ENCODE measurements at places on chromosomes 2 and 18. TPM values are rescaled to one million over a fixed set of nuclear protein-coding genes. Genes with fewer than 3 reads are reported as not detected.

DNA sequence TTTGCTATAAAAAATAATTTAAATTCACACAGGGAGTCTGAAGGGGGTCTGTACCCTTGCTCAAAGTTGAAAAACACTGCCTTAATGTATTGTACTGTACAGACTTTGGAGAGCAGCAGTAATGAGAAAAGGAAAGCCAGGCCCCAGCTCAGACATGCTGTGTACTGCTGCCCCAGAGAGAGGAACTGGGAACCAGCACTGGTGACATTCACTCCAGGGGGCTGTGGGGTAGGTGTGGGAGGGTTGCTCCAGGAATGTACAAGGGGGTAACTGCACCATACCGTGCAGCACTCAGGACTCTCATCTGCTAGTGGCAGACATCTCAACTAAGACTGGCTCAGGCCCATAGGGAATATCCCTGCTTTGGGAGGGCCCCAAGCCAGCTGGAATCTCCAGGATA, 146.0 kb upstream of the RMP24 start:
- no peak for DNase-seq

GRCh38 chr2:70527447-70528080, 26.1 kb downstream of the TGFA start:
- no peak for DNase-seq

- DNase-seq = no peak
Observed at GRCh38 chr2:46342566-46343315, 45.5 kb downstream of the EPAS1 start.

GRCh38 chr2:141595316-141595920, 535.4 kb downstream of the LRP1B start:
- DNase-seq = no peak

DNA sequence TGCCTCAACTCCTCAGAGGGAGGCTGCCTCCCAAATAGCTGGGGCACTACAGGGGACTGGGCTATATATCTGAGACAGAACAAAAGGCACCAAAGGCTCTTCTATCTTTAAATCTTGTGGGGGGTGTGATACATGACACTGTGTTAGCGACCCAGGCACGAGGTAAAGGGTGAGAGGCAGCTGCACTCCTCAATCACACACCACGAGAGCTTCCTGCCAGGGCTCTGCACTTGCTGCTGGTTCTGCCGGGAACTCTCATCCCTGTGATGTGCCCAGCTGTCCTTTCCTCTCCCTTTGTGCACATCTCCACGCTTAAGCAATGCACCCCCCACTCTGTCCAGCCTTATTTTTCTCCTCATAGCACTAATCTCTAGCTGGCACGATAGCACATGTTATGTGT, 32.4 kb downstream of the NPC1 start:
- no peak for DNase-seq

DNA sequence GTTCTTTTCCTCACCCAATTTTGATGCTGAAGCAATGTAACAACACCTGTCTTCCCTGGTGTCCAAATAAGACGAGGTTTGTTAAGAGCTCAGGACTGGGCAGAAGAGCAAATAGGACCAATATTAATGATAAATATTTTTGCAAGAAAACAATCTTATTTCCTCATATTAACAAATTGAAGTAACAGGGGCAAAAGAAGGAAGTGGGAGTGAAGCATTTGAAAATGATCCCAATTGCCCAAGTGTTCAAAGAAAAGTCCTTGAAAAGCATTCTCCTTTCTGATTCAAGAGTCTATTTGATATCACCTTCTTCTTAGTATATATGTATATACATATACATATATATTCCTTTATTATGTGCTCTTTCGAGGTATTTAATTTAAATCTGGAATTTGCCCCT, 418.8 kb downstream of the ARHGAP15 start:
- no peak for DNase-seq

- no peak for DNase-seq
Observed at GRCh38 chr2:113015655-113016054, 10.4 kb downstream of the IL36A start.

DNA sequence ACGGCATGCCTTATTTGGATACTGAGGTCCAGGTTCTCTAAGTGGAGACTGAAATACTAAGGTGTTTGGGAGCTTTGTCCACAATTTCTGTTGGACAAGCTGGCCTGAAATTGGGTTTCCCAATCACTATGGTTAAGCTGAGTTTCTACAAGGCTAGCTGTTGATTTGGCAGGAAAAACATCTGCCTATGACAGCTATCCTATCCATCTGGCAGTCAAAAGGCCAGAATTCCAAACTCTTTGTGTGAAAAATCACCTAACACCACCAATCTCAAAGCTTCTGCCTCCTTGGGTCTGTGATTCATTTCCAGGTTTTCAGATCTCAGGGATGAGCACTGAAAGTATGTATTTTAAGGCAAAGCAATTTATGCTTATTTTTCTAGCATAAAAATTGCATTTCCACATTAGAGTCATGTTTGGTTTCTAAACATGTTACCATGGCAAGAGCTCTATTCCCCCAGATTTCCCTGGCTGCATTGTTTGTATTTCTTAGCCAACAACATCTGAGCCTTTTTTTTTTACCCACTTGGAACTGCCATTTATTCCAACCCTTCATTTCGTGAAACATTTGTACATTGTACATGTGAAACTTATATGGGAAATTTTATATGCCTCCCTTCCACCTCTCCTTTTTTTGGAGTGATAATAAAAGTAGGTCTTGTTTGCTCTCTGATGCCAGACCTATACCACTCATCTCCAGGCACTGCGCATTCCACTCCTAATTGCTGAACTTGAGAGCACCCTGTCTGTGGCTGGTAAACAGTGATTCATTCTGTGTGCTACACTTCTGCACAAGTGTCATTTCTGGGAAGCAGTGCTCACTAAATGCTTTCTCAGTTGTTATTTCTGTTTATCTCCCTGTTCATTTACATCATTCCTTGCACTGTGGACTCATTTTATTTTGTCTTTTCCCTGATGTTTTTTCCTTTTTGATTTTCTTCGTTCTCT, 15.9 kb upstream of the CCDC85A start:
- no peak for DNase-seq

NEU2 gene
- total RNA-seq = 0.24 TPM

IL36G gene
- total RNA-seq = not detected

IL18R1 gene
- 0.51 TPM for total RNA-seq

SALL3 gene
- total RNA-seq = not detected

Measured in HT1080 (cell line).